ENCODE measurements at places on chromosomes 6 and 20.

- no peak for DNase-seq
These were observed 102.7 kb downstream of the RIN2 start for GRCh38 chr20:19860737-19861136.

- DNase-seq: peak; percentile 69
These were observed 17.5 kb downstream of the ACSS1 start for GRCh38 chr20:25040438-25040831.

DNA sequence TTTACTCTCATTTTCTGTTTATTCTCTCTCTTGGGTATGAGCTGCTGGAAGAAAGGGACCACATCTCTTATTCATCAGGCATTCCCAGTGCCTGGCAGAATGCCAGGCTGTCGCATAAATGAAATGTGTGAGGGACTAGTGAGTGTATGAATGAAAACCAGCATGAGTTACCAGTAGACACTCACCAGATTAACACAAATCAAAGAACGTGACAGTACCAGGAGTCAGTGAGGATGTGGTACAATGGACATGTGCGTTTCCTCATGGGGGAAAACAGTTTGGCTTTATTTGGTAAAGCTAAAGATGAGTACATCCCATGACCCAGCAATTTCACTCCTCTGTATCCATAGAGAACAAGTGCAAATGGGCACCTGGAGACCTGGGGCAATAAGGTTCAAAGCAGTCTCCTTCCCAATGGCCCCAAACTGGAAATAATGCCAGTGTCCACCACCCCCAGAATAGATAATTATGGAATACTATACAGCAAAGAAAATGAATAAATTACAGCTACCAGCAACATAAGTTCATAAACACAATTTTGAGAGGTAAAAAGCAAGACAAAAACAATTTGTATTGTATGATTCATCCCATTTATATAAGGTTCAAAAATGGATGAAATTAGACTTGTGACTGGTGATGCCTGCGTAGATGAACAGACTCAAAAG is 93.3 kb downstream of the CDH22 start:
- DNase-seq: peak; percentile 35

GRCh38 chr6:130615816-130616215 is 211.4 kb upstream of the SMLR1 start:
- no peak for DNase-seq

- DNase-seq: peak; percentile 27
These were observed 2.2 kb downstream of the C20orf204 start for GRCh38 chr20:64038224-64038564.
